Activated naive CD8-positive, alpha-beta T cell treated with anti-CD3 and anti-CD28 coated beads, Interleukin-2, amount 10 ng/mL, durations not matched to agents 7 days and 5 days (primary cell): ENCODE measurements at places on chromosomes 2 and 18. TPM values are rescaled to one million over a fixed set of nuclear protein-coding genes. Genes with fewer than 3 reads are reported as not detected.

Gene MEP1B
- not detected for total RNA-seq

DNA sequence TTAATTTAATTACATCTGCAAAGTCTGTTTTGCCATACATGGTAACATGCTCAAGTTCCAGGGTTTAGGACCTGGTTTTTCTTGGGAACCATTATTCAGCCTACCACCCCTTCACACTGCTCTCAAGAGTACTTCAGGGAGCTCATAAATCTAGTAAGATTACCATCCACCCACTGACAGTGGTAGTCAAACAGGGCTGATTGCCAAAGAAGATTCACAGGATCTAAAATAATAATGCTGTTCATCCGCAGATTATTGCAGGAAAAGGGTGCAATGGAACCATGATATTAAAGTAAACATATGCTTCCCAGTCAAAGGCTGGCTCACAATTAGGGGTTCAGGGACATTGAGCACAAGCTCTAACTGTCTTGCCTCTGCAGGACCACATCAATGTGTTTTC, 148.0 kb upstream of the CYRIA start:
- DNase-seq: no peak

DNA sequence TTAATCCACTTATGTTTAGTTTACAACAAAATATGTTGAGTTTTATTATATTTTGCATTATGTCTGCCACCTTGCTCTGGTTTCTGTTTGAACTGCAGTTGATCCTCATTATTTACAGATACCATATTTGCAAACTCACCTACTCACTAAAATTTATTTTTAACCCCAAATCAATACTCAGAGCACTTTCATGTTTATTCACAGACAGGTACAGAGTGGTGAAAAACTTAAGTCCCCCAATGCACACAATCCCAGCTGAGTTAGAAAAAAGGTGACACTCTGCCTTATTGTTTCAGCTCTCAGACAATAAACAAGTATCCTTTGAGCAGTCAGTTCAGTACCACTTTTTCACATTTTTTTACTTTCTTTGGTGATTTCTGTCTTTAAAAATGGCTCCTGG, 13.7 kb downstream of the GCG start:
- DNase-seq: no peak

Gene TLX2
- total RNA-seq: 0.69 TPM

GRCh38 chr2:105645938-105646773, 98.6 kb upstream of the NCK2 start:
- DNase-seq: no peak

Gene GALNT3
- 5.0 TPM for total RNA-seq

DNA sequence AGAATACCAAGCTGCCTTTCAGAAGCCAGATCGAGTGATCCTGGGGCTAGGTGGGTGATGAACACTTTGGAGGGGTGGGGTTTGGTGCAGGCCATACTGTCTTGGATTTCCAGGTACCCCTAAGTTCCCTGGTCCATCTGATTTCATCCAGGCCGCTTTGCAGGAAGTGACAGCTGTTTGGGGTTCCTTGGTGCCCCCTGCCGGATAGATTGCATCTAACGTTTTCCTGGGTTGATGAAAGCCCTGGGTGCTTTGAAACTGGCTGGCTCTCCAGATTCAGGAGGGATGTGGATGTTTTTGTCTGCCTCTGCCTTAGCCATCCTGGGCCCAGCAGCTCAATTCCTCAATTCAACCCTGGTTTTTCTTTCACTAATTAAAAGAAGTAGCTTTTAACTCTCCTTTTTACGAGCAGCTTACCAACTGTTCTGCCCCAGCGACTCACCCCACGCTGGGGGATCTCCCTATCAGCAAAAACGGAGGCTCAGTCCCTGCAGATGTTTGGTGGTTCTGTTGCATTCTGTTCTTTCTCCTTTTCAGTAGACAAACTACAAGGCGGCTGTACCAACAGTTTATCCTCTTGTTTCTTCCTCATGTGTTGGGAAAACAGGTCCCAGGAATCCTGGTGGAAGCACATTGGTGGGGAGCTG, 37.1 kb downstream of the ARHGEF4 start:
- peak; percentile 69 for DNase-seq

DNA sequence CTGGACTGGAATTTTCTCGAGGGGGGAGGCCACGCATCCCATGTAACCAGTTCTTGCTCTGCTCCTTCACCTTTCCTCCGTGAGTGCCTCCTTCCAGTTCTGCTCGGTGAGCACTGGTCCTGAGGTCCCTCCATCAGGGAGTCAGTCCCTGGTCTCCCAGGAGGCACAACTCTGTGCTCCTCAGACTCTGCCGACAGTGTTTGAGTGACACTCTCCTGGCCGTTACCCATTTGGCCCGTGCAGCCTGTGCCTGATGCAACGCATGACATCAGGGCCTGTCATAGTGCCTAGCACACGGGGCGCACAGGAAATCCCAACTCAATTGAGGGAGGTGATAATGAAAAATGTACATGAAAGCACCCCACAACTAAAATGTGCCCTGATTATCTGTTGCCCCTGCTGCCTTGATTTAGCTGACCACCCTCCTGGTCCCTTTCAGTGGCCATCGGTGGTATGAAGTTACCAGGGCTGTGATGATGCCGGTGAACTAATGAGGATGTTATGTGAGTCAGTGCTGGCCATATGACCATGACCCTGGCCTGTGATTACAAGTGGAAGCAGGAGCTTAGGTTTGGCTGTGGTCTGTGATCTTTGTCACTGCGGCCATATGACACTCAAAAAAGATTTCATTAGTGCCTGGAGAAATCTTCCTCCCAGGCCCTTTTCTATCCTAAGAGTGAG, 144.6 kb downstream of the TDRD15 start:
- DNase-seq: no peak

Gene TMEM178A
- total RNA-seq: 0.23 TPM

- DNase-seq: peak; percentile 46
These were observed 35.4 kb downstream of the KCNK3 start for GRCh38 chr2:26727641-26728561.

- no peak for DNase-seq
These were observed 152.3 kb downstream of the PIK3C3 start for GRCh38 chr18:42107287-42107686.

GRCh38 chr2:109380502-109381326, 233.1 kb downstream of the SEPTIN10 start:
- DNase-seq: peak; percentile 15

Gene SLC8A1
- total RNA-seq: 0.68 TPM

Gene SP140L
- 115 TPM for total RNA-seq

DNA sequence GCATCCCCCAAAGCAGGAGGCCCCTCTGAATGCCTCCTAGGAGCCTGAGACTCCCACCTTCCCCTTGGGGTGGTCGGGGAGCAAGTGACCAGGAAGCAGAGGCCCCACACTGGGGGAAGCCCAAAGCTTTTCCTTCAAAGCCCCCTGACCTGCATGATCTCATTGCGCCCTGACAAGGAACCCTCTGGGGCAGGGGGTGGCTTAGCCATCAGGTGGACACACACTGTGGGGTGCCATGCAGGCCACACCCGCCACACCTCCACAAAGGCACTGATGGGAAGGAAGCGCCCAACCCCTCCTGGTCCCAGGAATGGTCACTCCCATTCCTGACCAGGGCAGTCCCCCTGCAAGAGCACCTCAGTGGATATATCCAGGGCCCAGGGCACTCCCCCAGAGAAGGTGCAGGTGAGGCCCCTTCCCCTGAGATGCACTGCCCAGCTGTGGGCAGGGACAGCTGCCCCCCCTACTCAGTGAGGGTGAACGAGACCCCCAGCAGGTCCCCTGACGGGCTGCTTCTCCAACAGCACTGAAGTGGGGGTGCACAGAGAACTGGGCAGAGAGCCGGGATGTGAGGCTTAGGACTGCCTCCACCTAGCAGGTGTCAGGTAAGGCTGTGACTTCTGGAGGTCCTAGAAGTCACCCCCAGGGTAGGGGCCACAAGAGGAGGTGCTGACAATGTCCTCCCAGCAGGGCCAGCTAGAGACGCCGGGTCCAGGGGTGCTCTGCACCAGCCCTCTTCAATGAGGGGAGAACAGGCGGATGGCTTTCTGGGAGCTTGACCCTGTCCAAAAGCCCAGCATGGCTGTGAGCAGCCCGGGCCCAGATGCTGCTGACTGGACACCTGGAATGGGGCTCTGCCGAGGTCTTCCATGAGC, 31.5 kb downstream of the HS6ST1 start:
- DNase-seq: no peak

Gene NOP58
- total RNA-seq: 103 TPM

Gene SLC16A14
- 0.65 TPM for total RNA-seq

Gene SMYD1
- total RNA-seq: not detected
